ENCODE measurements at places on chromosomes 5 and 9. TPM values are rescaled to one million over a fixed set of nuclear protein-coding genes. Genes with fewer than 3 reads are reported as not detected.

GRCh38 chr9:76162086-76162730, 232.0 kb downstream of the RFK start:
- no peaks in the 10 kb centered on the region for H3K36me3 ChIP-seq
- DNase-seq: no peak
- H3K27ac ChIP-seq: no peak overlapping the region

DNA sequence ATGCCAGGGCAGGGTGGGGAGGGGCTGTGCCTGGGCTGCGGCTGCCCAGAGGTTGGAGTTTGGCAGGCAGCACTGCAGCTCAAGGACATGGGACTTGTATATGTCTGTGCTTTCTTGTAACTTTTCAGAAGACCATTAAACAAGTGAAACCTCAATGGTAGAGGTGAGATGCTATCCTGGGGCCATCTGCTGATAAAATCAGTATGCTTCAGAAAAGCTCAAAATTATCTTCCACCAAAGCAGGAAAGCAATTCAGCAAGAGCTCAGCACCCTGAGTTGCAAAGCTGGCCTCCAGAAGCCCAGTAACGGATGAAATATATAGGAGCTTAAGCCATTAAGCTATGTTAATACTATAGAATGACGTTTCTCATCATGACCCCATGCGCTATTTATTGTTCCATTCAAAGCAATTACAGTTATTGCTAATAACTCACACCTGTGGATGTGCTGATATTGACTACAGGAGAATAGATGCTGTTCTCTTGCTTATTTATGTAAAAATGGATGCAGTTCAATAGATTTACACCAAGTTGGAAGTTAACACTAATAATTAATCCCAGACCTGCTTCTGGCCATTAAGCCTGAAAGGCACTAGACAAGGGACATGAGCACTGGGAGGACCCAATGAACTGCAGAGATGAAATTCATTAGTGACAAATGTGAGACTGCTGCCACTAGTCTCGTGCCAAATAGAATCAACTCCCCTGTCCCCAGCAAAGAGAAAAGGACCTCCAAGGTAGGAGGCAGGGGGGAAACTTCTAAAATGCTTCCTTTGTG, 316.3 kb upstream of the PANK3 start:
- no peak overlapping the region for H3K4me3 ChIP-seq
- no peaks in the 10 kb centered on the region for H3K27me3 ChIP-seq
- DNase-seq: no peak
- H3K27ac ChIP-seq: no peak overlapping the region

The HNRNPA0 gene
- 41.7 TPM for total RNA-seq

- no peak for DNase-seq
- H3K36me3 ChIP-seq: peaks cover 7% of the 10 kb centered on the region
- no peak overlapping the region for H3K4me3 ChIP-seq
- no peaks in the 10 kb centered on the region for H3K27me3 ChIP-seq
These were observed 27.3 kb upstream of the CTNNAL1 start for GRCh38 chr9:109040571-109040970.

- H3K4me1 ChIP-seq: no peaks in the 10 kb centered on the region
- DNase-seq: no peak
- H3K27me3 ChIP-seq: no peaks in the 10 kb centered on the region
- H3K4me3 ChIP-seq: no peak overlapping the region
These were observed 91.1 kb upstream of the SHISAL2B start for GRCh38 chr5:64599226-64599625.

GRCh38 chr5:16773991-16774390, 157.2 kb upstream of the RETREG1 start:
- H3K4me3 ChIP-seq: no peak overlapping the region
- no peaks in the 10 kb centered on the region for H3K36me3 ChIP-seq
- H3K4me1 ChIP-seq: no peaks in the 10 kb centered on the region

The CTXN3 gene
- total RNA-seq: not detected

All from adrenal gland (tissue), 19 donors.